Activated naive CD4-positive, alpha-beta T cell treated with anti-CD3 and anti-CD28 coated beads, Interleukin-2, amount 50 U/mL, for 16 hours (primary cell): ENCODE measurements at places on chromosomes 5 and 9.

DNA sequence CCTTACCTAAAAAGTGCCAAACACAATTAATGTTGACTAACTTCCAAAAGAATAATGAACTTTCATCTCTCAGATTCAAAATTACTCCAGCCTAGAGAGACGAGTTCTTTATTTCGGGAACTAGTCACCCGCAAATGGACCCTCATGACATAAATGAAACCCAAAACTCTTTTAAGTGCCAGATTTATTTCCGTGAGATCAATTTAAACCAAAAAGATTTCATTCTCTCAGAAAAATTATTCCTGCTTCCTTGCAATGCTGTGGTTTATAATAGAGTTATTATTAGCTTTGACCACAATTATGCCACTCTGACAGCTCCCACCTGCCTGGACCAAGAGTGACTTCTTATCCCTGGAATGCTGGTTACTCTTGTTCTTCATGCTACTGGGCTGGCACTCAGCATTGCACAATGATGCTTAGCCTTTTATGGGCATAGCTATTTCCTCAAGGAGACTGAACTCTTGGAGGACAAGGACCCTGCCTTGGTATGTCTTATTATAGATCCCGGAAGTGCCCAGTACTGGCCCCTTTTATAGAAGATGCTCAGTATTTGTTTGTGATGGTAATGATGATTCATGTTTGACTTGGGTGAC lies 183.5 kb downstream of the SNX18 start:
- no peak for DNase-seq

DNA sequence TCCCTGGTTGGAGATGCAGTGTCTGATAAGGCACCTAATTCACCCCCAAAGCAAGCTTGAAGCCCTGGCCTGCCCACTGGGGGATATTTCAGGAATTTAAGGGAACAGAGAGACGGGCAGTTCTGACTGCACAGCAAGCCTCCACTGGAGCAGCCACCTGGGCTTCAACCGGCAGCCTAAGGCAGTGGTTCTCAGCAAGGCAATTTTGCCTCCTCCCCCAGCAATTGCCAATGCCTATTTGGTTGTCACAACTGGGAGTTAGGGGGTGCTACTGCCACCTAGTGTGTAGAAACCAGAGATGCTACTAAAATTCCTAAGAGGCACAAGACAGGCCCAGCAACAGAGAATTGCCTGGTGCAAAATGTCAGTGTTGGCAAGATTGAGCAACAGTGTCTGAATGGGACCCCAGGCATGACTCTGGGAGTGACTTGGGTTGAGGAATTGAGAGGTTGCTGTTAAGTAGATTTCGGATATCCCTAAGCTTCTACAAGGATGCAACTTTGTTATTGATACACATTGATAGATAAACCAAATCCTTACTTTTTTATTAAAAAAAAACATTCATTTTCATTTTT lies 58.7 kb upstream of the CTSL start:
- no peak for DNase-seq

DNA sequence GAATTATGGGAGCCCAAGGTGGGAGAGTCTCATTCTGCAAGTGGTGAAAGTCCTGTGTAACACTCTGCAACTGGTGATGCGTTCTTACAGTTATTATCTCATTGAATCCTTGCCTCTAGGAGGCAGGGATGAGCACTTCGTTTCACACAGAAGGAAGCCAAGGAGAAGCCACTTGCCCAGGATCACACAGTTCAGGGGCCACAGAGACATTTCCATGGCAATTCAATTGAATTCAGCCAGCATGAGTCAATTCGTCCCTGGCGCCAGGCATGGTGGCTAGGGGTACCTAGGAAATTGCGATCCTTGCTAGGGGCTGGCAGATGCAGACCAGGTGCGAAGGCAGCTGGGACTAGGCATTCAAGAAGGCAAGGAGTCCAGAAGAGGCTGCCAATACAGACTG lies 26.2 kb downstream of the LHX2 start:
- no peak for DNase-seq

DNA sequence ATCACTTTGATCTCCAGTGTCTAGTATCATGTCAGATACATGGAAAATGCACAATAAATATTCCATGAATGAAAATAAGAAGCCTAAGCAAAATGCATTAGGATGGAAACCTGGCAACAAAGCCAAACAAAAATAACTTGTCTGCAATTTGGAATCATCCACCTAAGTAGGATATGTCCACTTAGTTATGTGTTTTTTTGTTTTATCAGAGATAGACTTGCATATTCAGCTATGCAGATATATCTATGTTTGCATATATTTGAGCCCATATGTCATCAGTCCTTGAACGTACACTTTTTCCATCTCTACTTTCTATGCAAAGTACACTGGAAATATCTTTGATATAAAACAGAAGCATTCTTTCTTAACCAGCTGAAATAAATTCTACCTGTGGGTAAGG lies 707.1 kb downstream of the EFNA5 start:
- DNase-seq, result no peak

DNA sequence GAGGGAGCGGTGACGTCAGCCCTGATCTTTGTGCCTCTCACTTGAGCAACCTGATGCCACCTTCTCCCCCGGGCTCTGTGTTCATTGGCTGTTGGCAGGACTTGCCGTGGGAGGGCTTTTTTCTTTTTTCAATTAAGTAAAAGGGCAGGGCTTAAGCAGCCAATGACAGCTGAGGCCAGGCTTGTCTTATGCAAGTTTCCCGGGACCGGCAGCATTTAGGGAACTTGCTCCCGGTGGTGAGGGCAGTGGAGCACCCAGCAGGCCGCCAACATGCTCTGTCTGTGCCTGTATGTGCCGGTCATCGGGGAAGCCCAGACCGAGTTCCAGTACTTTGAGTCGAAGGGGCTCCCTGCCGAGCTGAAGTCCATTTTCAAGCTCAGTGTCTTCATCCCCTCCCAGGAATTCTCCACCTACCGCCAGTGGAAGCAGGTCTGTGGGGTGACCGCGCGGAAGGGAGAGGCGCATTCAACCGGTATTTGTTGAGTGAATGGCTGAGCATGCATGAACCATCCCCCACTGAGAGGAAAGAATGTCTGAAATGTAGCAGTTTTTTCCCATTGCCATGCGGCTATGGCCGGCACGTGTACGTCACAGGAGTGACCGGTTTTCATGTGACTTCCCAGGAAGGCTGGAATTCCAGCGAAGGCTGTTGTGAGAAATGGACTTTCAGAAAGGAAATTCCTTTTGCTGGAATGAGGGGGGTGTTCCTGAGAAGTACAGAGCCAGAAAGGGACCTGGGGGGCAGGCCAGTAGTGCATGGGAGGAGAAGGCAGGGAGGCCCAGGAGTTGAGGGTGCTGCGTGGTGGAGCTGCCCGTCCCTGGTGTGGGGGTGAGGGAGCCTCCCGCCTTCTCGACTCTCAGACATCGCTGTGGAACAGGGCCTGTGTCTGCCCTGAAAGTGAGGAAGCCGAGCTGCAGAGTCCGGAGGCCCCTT lies 29.0 kb downstream of the PTGES2 start:
- DNase-seq, result peak; percentile 68

- DNase-seq, result no peak
Measured at GRCh38 chr5:171413153-171413910, 6.1 kb upstream of the FGF18 start.

- no peak for DNase-seq
Measured at GRCh38 chr5:131740477-131740876, 56.3 kb downstream of the FNIP1 start.

- DNase-seq, result no peak
Measured at GRCh38 chr5:117859176-117859575, 1129.2 kb downstream of the DTWD2 start.

DNA sequence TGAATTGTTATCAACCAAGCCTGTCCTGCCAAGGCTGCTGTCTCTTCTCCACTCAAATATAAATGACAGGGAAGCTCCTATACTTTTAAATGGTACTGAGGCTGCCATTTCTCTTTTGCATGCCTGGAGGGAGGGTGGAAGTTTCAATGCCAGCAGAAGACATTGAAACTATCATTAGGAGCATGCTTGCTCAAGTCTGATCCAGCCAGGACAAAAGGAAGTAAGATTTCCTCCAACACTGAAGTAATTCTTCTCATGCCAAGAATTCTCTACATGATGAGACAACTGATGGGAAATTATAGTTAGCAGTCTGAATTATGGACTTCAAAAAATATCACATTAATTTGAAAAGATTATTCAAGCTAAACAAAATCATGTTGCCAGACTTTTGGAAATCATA lies 5.4 kb downstream of the SPINK6 start:
- DNase-seq, result no peak

GRCh38 chr9:72526901-72527800 lies 5.7 kb downstream of the TMC1 start:
- peak; percentile 74 for DNase-seq

DNA sequence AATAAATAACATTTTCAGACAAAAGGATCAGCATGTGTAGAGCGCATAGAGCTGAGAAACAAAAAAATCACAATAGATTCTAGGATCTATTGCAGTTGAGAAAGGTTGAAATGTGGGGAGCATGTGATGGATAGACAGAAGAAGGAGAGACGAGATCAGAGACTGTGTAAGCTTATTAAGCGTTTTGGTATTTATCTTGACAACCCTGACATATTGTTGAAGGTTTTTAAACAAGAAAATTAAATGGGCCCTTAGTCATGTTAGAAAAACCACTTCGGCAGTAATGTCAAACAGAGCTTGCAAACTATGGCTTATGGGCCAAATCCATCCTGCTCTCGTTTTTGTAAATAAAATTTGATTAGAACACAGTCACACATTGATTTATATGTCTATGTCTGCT lies 200.5 kb upstream of the KLF4 start:
- DNase-seq, result no peak

DNA sequence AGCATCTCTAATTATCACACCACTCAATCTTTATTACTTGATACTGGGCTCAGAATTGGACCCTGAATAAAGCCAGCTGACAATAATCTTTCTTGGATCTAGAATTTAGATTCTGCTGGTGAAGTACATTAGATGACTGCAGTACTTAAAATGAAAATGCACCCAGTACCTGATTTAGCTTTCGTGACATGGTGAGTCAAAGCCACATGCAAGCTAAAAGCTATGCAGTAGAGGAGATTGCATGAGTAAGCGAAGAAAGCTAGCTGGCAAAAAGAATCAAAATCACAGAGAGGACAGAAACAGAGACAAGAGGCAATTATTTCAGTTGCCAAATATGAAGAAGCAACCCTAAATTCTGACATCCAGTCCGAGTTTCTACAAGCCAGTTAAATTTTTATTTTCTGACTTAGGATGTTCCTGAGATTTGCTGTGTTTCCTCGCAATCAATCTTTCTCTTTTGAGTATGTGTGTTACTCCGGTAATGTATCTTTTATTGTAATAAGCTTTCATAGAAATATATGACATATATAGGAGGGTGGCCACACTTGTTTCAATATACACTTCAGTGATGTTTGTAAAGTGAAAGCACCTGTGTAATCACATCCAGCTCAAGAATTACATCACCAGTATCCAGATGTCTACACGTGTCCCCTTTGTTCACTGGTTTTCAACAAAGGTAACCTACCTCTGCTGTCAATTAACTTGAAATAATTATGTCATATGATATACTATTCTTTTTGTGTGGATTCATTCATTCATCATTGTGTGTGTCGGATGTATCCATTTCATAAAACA lies 101.7 kb downstream of the CDH18 start:
- no peak for DNase-seq

- peak; percentile 33 for DNase-seq
Measured at GRCh38 chr5:174327317-174327864, 281.9 kb downstream of the NSG2 start.

DNA sequence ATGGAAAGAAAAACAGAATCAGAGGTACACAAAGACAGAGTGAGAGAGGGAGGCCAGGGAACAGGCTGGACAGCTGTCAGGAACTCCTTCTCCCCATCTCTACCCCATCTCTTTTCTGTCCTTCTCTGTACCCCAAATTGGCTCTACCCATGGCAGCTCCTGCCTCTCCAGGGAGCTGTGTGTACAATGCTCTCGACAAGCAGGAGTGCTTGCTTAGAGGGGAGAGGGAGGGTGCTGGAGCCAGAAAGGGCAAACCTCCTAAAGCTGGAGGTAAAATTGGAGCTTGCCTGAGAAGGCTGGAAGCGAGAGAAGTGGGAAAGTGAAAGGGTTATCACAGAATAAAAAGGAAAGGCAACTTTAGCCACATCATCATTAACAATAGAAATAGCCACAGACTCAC lies 6.4 kb downstream of the TPM2 start:
- DNase-seq, result no peak

DNA sequence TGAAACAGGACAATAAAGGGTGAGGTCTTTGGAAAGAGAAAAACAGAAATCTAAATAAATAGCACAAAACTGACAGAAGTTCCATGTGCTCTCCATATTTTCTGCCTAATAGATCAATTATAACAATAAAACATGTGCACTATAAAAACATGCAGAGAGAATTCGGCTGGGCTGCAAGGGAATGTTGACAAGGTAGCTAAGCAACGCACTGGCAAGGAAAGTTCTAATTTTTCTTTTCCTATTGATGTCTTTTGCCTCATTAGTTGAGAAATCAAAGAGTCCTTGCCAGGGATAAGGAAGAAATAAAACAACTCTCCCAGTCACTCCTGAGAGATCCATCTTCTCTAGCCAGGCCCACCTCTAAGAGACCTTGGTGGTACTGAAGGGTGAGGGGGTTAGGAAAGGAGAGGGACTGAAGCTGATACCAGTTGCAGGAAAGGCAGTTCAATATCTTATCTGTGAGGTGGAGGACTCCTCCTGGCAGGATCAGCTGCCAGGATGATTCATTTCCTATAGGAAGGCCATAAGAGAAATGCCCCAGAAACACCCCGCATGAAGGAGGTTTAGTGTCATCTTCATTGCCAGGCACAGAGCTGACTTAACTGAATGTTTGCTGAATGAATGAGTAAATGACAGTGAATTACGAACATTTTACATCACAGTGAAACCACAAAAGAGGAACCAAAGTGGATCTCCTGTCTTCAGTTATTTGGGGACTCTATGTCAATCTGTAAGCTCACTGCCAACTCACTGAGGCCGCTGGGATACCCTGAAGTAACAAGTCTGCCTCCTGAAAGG lies 63.7 kb upstream of the IFNK start:
- DNase-seq, result no peak

DNA sequence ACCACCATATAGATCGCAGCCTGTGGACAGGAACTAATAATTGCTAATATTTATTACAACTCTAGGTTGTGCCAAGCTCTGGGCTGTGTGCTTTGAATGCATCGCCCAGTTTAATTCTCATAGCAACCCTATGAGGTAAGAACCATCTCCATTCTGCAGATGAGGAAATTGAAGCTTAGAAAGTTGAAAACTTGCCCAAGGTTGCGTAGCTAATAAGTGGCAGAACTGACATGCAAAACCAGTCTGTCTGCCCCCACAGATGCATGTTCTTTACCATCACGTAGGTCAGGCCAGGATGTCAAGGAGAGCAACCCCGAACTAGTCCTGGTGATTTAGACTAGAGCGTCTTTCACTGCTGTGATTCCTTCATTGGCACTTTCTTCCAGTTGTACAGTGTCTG lies 15.6 kb downstream of the WWC1 start:
- DNase-seq, result no peak

GRCh38 chr9:127117801-127118200 lies 4.6 kb downstream of the ANGPTL2 start:
- no peak for DNase-seq

- DNase-seq, result peak; percentile 79
Measured at GRCh38 chr9:20621471-20622329, 599 bp downstream of the MLLT3 start.
